G401 (cell line): ENCODE measurements at places on chromosomes 3 and 15. TPM values are rescaled to one million over a fixed set of nuclear protein-coding genes. Genes with fewer than 3 reads are reported as not detected.

DNA sequence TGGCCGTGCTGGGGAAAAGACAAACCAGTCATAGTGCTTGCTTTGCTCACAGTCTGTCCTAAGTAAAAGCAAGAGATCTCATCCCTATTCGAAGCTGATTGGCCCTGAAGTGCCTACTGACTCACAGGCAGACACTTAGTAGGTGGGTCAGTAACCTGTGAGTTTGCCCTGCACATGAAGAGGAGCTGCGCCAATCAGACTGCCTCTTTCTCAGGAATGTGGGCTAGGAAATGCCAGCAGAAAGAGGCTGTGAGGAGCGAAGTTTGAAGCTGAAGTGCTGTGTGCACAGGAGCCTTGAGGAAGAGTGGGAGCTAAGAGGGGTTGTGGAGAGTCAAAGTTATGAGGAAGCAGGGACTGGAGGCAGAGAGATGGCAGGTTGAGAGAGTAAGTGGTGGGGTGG, 126.8 kb downstream of the IL20RB start:
- DNase-seq, result no peak

DNA sequence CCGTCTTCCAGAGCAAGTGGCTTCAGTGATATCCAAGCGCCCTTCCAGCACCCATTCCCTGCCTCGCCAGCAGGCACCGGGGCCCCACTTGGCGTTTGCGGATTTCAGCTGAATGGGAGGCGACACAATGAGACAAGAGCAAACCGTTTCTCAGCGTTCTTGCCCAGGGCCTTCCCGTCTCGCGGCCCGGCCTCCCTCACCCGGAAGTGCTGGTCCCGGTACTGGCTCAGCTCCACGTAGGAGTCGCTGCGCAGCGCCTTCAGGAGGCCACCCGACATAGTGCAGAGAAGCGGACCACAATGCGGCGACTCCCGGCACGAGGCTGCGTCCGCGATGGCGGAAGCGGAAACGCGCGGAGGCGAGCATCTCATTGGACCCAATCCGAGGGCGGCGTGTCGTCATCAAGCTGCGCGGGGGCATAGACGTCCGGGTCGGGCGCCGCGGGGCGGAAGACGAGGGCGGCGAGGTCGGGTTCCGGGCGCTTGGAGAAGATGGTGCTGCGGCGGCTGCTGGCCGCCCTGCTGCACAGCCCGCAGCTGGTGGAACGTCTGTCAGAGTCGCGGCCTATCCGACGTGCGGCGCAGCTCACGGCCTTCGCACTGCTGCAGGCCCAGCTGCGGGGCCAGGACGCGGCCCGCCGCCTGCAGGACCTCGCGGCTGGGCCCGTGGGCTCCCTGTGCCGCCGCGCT, at the start of gene NCBP2:
NCBP2 (minus strand) TSS at position 303 of the 689 bp plus-strand sequence; CDS start at position 278, 25 bp downstream.
- DNase-seq, result peak; percentile 93

GRCh38 chr3:122183521-122183892, at the start of gene CASR:
TSS of gene CASR (plus strand) at chr3:122183668. CDS start at chr3:122254190, 70,522 bp downstream.
- no peak for DNase-seq

DNA sequence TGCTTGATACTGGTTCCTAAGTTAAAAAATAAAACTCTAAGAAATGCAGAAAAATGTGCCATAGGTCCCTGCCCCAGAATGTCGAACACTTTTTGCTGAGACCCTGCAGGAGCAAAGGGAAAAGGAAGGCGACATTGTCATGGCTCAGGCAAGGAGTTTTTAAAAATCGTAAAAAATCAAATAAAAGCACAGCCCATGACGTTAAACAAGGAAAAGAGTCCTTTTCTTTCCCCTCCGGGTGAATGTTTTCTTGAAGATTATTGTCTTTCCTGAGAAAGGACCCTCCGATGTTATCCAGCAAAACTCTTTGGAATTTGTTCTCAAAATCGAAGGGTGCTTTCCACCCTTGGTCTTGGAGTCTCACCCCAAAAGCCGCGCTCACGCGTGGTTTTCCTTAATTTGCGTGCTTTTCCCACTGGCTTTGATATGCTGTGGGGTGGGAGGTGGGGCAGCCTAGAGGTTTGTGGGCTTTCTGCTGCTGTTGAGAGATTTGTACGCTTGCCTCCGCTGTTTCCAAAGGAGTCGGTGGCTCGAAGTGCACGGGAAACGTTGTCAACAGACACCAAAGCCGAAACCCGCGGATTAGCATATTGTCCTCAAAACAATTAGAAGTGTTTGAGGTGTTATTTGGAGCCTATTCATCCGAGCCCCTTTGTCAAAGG, 2.9 kb downstream of the SOX14 start:
- no peak for DNase-seq

- DNase-seq, result no peak
Measured at GRCh38 chr3:58352626-58353025, 19.9 kb downstream of the PXK start.

DNA sequence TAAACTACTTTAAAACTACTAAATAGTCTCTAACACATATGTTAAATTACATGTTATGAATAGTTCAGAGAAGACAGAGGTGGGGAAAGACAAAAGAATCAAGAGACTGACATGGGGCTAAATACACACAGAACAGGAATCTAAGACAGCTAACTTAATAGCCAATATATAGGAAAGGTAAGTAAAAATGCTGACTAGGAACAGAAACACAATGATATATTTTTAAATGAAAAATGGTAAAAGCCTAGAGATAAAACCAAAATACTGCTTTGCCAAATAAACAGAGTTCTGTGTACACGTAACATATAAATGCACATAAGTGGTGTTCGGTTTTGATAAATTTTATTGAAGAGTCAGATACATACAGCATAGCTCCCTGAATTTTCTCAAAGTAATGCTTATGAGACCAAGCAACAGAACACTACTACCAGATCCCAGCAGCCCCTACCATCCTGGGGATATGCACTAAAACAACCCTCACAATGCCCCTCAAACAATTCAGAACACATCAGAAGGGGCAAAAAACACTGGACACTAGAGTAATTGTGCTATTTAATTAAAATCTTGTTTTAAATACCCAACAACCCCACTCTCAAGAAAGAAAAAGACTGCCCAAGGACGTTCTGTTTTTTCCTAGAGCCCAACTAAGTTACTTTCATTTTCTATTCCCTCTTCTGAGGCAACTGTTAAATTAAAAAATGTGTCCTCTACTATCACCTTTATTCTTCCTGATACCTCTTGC, 121.1 kb downstream of the ADAM10 start:
- DNase-seq, result no peak

The KLHL6 gene
- total RNA-seq, result not detected in 2 replicates

GRCh38 chr3:58522759-58523425, 14.1 kb downstream of the ACOX2 start:
- DNase-seq, result no peak

DNA sequence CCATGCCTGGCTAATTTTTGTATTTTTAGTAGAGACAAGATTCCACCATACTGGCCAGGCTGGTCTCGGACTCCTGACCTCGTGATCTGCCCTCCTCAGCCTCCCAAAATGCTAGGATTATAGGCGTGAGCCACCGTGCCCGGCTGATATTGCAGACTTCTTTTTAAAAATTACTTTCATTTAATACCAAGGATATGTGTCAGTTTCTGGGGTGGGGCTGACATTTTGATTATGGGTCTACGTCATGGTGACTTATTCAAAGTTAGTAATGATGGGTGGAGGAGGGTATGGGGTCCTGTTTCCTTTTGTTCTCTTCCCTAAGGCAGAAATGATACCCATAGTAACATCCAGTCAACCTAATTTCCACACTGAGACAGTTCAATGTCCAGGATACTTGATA, 34.7 kb downstream of the GBE1 start:
- no peak for DNase-seq

- no peak for DNase-seq
Measured at GRCh38 chr15:61731099-61731498, 329.1 kb downstream of the VPS13C start.

DNA sequence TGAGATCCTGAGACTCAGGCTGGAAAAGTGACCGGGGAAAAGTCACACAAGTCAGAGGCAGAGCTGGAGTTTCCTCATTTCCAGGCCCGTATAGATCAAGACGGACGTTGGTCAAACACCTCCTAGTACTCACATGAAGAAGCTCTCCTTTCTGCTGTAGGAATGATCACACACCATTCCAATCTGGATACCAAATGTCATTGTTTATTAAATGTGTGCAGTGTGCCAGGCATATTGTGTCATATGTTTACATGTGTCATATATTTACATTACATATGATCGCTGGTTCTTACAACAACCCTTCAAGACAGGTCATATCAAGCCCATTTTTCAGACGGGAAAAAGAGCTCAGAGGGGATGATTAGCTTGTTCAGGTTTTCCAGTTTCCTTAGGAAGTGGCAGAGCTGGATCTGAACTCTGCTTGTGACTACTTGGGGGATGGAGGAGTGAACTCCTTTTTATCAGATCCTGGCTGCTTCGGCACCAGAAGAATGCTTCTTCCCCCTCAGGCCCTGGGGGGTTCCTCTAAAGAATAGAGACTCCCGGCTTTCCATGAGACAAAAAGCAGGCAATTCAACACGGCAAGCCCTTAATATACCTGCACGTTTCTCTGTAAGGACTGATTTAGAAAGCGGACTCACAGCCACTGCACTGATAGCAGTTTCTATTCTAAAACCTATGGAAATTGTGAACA, 41.9 kb downstream of the FAM43A start:
- no peak for DNase-seq

- no peak for DNase-seq
Measured at GRCh38 chr15:57059026-57059660, 140.7 kb downstream of the TCF12 start.

The VEPH1 gene
- total RNA-seq, result 17.7 and 25.3 TPM in 2 replicates

The TTBK2 gene
- 3.4 and 6.2 TPM in 2 replicates for total RNA-seq

DNA sequence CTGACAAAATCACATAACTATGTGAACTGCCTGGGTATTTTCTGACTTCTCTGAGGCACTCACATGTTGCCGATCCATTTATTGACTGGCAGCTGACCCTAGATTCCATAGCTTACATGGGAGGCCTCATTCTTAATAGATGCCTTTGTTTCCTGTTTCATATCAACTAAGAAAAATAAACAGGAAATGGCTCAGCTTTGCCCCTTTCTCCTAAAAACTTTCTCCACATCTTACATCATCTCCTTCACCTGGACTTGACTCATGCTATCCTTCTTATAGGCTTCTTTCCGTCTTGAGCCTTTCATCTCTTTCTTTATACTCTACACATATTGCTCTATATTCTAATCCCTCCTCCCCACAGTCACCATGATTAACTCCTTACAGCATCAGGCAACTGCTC, 38.0 kb downstream of the TXNRD3 start:
- DNase-seq, result no peak

The TMIE gene
- not detected in 2 replicates for total RNA-seq

The KLHL40 gene
- not detected in 2 replicates for total RNA-seq

DNA sequence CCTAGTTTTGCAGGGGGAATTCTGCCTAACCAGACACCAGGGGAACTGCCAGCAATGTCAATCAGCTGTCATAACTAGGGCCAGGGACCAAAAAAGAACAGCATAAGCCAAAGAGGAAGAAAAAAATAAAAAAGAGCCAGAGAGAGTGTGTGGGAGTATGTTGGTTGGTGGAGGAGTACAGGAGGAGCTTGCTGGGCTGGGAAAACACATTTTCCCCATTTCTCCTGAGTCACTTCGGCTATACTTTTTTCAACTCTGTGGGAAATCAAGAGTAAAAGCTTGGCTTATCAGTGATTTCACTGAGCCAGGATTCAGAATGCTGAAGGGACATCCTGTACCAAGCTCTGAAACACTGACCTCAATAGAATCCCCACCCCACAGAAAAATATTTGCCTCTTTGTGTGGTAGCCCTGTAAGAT, 144.7 kb upstream of the DPH6 start:
- DNase-seq, result no peak

GRCh38 chr3:16257309-16257708, 7.4 kb downstream of the DPH3 start:
- DNase-seq, result no peak

The TUSC7 gene
- not detected in 2 replicates for total RNA-seq

DNA sequence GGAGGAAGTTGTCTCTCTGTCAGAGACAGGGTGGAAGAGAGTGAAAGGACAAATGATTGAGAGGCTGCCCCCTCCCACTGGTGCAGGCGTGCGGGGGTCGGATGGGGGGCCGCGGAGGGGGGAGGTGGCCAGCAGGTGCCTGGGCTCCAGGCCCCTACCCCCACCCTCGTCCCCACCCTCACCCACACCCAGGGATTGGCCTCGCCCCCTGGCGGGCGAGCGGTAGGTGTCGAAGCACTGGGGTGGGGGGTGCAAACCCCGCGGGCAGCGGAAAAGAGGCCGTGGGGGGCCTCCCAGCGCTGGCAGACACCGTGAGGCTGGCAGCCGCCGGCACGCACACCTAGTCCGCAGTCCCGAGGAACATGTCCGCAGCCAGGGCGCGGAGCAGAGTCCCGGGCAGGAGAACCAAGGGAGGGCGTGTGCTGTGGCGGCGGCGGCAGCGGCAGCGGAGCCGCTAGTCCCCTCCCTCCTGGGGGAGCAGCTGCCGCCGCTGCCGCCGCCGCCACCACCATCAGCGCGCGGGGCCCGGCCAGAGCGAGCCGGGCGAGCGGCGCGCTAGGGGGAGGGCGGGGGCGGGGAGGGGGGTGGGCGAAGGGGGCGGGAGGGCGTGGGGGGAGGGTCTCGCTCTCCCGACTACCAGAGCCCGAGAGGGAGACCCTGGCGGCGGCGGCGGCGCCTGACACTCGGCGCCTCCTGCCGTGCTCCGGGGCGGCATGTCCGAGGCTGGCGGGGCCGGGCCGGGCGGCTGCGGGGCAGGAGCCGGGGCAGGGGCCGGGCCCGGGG, at the start of gene KAT2B:
KAT2B (plus strand) TSS at position 682 of the 783 bp plus-strand sequence; CDS start at position 714, 32 bp downstream.
- peak; percentile 51 for DNase-seq

- DNase-seq, result no peak
Measured at GRCh38 chr3:63764511-63764910, 54.6 kb upstream of the C3orf49 start.

- DNase-seq, result no peak
Measured at GRCh38 chr3:195768414-195768813, 43.3 kb downstream of the MUC4 start.

The GOLGA8A gene
- total RNA-seq, result 25.1 and 26.8 TPM in 2 replicates

The TERB2 gene
- total RNA-seq, result not detected in 2 replicates

DNA sequence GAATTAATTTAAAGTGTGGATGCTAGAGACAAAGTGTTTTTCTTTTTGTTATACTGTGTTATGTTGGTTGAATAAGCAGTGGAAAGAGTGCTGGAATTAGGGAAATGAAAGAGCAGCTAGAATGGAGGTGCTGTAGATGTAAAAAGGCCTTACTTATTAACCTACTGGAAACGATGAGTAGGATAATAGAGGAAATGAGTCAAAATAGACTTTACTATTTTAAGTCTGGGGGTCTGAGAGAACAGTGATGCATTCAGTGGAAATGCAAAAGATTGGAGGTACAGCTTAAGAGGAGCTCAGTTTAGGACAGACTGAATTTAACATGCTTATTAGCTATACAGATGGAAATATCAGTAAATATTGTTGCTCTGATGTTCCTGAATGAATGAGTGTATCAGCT, 674.0 kb downstream of the OTOL1 start:
- no peak for DNase-seq

The CLDN11 gene
- total RNA-seq, result 3.3 and 4.2 TPM in 2 replicates

The FAM3D gene
- total RNA-seq, result not detected in 2 replicates

The RBPMS2 gene
- 0.12 and 0.27 TPM in 2 replicates for total RNA-seq

DNA sequence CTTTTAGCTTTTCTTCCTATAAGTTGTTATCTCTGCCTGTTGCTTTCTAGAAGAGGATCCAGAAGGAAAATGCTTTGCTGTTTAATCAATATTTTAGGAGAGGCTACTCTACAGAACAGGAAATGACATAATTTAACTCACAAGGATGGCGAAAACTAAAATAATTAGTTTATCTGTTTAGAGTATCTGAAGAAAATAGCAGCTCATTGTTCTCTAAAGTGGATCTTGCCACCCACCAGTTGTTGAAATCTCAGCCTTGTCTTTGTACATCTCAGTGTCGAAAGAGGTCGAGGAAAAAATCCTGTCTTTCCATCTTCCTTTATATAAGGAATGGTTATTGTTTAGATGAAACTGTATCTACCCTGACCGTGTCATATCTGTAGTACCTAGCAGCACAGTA, 126.6 kb downstream of the ZNF609 start:
- no peak for DNase-seq

The WWTR1 gene
- 16.1 and 28.2 TPM in 2 replicates for total RNA-seq

The SAMMSON gene
- not detected in 2 replicates for total RNA-seq
